ENCODE measurements at places on chromosomes 3 and 15.

DNA sequence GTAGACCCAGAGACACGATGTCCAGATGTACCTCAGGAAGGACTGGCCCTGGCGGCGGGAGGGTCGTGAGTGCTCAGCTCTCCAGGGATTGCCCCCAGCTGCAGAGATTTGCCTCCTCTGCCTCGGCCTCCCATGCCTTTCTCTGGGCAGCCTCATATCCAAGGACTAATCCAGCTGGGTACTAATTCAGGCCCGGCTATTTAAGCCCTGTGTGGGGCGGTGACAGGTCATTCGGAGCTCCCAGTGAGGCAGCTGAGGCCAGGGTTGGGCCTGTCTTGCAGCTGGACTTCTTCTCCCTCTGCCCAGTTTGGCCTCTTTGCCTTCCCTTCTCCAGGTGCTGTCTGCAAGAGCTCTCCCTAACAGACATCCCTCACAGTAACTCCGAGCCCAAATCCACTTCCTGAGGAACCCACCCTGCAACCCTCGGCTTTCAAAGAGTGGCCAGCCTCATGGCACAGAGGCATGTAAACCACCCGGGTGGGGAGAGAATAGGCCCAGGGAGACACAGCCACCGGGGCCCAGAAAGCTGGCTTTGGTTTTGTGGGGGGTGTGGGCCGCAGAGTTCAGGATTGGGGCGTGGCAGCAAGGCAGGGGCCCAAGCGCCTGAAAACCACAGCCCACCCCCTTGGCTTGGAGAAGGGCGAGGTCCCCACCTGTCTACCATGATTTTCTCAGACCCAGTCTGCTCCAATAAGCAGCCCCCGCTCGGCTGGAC is 85.8 kb downstream of the PPCDC start:
- DNase-seq: no peak

GRCh38 chr3:127588806-127589577 is 1.5 kb downstream of the TPRA1 start:
- DNase-seq: peak; percentile 47

DNA sequence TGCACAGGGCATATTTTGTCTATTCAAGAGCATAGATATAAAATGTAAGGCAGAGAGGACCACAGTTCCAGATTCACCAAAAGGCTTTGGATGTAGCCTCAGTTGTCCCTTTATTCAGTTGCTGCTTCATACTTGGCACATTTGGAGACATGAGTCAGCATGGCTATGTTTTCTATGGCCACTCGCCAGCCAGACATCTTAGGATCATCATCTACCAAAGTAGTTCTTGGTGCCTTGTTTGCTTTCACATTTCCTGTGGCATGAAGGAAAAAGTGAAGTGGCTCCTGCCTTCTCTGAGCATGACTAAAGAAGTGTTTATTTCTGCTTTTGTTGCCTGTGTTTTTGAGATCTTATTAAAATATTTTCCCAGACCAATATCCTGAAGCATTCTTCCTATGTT is 7.2 kb downstream of the SUSD5 start:
- peak; percentile 66 for DNase-seq

DNA sequence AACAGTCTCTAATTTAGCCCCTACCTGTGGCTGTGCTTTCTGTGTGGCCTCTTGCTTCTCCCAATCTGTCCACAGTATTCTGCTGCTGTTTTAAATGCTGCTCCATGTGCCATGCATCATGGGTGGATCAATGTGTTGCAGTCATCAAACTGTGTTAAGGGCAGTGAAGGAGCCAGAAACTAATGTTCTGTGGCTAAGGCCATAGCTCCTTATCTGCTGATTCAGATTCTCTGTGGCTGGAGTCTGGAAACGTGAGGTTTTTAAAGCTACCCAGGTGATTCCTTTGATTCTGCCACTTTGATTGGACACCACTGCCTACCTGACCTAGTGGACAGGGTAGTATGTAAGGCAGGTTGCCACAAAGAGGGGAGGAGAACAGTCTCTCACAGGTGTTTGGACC is 44.8 kb downstream of the MORC1 start:
- DNase-seq: no peak

GRCh38 chr15:62665449-62665848 is 377.1 kb upstream of the TPM1 start:
- DNase-seq: no peak

DNA sequence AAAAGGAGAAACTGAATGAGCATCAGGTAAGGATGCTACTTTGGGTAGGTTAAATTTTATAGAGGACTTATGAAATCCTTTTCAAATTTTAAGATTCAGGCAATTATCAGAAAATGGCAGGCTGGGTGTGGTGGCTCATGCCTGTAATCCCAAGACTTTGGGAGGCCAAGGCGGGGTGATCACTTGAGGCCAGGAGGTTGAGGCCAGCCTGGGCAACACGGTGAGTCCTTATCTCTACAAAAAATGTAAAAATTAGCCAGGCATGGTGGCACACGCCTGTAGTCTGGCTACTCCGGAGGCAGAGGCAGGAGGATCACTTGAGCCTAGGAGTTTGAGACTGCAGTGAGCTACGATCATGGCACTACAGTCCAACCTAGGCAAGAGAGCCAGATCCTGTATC is 23.1 kb downstream of the DCUN1D1 start:
- DNase-seq: no peak

DNA sequence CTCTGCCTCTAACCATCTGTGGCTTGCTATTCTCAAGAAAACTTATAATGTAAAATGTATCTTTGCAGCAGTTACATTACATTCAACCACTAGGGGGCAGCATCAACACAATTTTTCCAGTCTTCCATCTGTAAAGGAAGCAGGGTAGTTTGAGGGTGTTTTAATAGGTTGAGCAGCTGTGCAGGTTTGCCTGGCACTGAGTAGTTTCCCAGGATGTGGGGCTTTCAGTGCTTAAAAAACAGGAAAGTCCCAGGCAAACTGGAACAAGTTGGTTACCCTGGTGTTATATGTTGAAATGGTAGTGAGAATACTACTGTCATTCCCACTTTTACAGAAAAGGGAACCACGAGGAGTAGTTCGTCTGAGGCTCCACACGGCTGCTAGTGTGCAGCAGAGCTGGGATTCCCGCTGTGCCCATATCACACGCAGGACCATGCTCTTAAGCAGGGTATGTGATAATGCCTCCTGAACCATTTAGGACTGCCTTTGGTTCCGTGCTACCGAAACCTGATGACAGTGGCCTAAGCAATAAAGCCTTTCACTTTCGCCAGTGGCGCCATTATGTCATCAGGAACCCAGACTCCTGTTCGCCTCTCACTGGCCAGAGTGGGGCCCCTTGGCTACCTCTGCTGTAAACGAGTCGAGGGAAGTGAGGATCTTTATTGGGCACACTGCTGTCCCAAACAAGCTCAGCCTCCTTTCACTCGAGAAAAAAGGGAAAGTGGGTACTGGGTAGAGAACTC is 64.7 kb upstream of the ZBTB38 start:
- DNase-seq: peak; percentile 44

- DNase-seq: no peak
Measured at GRCh38 chr3:181056136-181056732, 66.7 kb upstream of the DNAJC19 start.
